ENCODE measurements at places on chromosomes 5 and 9.
A peak's percentile ranks its signal among the peaks of the same experiment; 100 is the strongest.

GRCh38 chr5:179533907-179534306, 16.4 kb upstream of the RUFY1 start:
- no peak for DNase-seq

DNA sequence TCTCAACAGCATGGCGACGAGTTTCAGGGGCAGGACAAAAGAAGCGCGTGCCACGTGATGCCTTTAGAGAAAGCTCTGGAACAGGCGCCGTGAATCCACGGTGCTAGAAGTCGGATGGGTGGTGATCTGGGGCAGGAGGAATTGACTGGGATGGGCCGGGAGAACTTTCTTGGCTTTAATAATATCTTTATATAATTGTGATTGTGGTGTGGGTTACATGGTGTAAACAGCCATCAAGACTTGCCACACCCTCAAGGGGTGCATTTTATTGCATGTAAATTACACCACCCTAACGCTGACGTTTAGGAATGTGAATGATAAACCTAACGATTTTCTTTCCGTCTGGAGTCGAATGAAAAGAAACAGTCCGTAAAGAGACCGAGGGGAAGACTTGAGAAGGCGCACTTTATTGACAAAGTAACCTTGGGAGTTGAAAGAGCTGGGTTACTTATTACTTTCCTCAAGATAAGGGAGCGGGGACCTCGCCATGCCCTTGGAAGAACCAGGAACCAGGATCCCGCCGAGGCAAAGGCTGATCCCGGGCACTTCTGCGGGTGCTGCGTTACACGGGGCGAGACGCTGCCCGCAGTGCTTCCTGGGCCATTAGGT, 8.5 kb downstream of the NRARP start:
- DNase-seq, result peak; percentile 31

DNA sequence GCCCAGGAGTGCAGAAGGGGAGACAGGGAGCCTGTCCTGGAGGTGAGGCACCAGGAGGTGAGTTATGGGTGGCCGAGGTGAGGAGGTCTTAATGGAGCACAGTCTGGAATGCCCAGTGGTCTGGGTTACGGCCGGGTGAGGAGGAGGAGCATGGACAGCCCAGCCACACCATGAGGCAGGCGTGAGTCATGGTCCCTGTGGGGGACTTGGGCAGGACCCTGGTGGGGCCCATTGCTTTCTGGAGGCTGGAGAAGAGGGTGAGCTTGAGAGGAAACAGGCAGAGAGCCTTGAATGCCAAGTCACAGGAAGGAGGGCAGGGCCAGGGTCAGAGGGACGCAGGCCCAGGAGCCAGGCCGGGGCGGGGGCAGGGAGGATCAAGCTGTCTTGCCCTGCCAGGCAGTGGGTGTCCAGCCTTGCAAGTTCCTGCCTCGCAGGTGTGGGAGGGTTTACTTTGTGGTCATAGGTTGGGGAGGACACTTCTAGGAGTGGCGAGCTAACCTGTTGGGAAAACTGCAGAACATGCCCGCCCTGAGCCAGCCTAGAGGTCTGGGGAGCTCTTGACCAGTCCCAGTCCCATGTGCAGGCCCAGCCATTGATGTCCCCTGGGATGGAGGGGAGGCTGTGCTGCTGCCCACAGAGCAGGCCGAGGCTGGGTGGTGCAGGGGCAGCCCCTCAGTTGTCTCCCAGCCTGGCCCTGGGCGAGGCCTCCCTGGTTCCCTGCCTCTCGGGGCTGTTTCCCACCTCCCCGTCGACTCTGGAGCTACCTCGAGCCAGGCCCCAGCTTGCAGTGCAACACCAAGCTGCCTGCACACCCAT, 2.8 kb downstream of the CACNA1B start:
- DNase-seq, result no peak

- no peak for DNase-seq
Measured at GRCh38 chr5:61866930-61867329, 439.1 kb upstream of the KIF2A start.

DNA sequence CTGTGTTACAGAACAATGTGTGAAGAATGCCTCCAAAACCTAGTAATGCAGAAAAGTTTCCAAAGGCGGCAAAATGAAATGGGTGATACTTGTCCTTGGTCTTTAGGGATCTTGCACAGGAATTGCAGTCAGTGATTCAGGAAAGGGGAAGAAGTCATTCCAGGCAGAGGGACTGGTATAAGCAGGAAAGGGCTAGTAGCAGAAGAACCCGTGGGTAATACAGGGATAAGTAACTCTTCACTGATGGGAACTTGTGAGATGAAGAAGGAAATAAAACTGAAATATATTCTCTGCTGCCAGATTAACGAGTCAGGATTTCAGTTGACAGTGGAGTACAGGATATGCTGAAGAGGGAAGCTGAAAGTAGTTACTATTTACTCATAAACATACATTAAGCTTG, 1.2 kb downstream of the SRFBP1 start:
- DNase-seq, result no peak

All from right cardiac atrium (tissue), 5 donors.